ENCODE measurements at places on chromosomes 12 and 14. TPM values are rescaled to one million over a fixed set of nuclear protein-coding genes. Genes with fewer than 3 reads are reported as not detected.

- DNase-seq: no peak
Observed at GRCh38 chr12:26116829-26117715, 7.8 kb downstream of the BHLHE41 start.

DNA sequence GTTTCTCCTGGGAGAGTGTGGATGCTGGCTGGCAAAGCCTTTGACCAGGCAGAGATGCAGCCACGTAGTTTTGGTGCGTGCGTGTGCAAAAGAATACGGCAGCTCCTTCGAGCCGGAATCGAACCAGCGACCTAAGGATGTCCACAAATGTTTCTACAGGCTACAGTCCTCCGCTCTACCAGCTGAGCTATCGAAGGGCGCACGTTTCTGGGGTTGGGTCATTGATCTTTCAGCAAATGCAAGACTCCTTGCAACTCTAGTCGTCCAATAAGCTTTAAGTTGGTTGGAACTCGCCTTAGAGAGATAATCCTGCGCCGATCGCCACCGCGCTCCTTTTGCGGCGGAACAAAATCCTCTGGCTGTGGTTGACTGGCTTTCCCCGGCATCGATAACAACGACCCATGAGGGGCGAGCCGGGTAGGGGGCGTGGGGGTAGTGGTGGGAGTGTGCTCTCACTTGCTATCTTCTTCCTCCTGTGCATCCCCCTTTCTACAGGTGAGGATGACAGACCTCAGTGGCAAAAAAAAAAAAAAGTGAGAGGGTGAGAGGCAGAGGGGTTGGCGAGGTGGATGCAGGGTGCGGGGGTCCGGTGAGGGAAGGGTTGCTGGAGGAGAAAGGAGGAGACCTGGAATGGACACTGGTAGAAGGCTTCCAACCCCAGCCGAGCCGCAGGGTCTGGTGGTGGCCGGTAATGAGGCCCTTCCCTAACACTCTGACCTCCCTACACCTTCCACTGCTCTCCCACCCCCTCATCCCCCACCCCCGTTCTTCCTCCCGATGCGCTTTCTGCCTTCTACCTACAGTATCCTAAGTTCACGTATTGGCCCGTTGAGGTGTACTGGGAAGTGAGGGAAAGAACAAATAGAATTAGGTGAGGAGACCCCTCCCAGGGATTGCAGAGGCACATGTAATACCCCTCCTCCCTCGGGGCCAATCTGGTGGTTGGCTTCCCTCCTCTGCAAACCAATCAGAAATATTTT, 11.8 kb upstream of the OR6S1 start:
- peak; percentile 9 for DNase-seq

DNA sequence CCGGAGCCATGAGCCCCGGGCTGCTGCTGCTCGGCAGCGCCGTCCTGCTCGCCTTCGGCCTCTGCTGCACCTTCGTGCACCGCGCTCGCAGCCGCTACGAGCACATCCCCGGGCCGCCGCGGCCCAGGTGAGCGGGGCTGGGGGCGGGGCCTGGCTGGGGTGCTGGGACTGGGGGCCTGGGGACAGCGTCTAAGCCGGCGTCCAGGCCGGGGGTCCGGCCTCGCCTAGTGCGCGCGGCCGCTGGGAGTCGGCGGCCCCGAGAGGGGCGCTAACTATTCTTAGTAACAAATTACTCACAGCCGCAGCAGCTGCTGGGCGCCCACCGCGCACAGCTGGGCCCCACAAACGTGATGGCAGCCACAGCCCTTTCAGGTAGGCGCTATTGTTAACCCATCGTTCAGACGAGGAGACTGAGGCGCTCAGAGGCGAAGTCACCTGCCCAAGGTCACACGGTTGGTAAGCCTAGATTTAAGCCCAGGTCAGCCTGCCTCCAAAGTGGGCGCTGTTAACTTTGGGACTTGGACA, 374 bp downstream of the CYP46A1 start:
- no peak for DNase-seq

GRCh38 chr12:107435072-107435471, 250.5 kb upstream of the PWP1 start:
- no peak for DNase-seq

GRCh38 chr12:68602720-68603119, 8.0 kb upstream of the RAP1B start:
- no peak for DNase-seq

DNA sequence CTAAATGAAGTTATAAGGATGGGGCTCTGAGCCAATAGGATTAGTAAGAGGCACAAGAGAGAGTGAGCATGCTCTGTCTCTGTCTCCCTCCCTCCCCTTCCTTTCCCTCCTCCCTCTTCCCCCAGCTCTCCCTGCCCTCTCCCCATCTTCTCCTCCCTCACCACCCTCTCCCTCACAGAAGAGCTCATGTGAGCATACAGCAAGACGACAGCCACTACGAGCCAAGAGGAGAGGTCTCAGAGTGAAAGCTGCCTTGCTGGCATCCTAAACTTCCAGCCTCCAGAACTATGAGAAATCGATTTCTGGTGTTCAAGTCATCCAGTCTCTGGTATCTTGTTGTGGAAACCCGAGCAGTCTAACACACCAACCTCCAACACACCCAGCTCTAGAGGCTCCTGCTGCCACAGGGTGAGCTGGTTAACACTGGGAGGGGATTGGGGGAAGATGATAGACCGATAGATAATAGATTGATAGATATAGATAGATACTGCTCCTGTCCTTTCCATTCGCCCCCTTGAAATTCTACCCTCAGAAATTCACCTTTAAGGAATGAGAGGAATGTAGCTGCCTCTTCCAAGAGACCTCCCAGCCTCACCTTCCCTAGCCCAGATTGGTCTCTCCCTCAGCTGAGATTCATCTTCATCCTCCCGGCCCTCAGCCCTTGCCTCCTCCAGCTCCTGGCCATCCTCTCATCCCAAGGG, 25.8 kb upstream of the ACTN1 start:
- no peak for DNase-seq

The CMA1 gene
- not detected for total RNA-seq

The CIROP gene
- total RNA-seq: not detected

The SLC7A7 gene
- total RNA-seq: 0.54 TPM
